ENCODE measurements at places on chromosomes 2 and 18. TPM values are rescaled to one million over a fixed set of nuclear protein-coding genes. Genes with fewer than 3 reads are reported as not detected.

The C2orf78 gene
- polyA plus RNA-seq = not detected

The HOXD8 gene
- polyA plus RNA-seq = 1.0 TPM

The TMEM37 gene
- polyA plus RNA-seq = 3.4 TPM

The HOXD12 gene
- not detected for polyA plus RNA-seq

The KDSR gene
- 17.9 TPM for polyA plus RNA-seq

The ACMSD gene
- polyA plus RNA-seq = not detected

The ID2 gene
- polyA plus RNA-seq = 23.1 TPM

The PROKR1 gene
- polyA plus RNA-seq = 0.01 TPM

The ADD2 gene
- 0.09 TPM for polyA plus RNA-seq

The PCARE gene
- polyA plus RNA-seq = 0.07 TPM

The ACTG2 gene
- 343 TPM for polyA plus RNA-seq

The MAPK4 gene
- polyA plus RNA-seq = 0.65 TPM

The GAREM2 gene
- 0.64 TPM for polyA plus RNA-seq

The CLASP1 gene
- 9.8 TPM for polyA plus RNA-seq

The TRAK2 gene
- polyA plus RNA-seq = 5.2 TPM

The HOXD10 gene
- polyA plus RNA-seq = 0.31 TPM

The SCG2 gene
- polyA plus RNA-seq = 0.09 TPM

The FHL2 gene
- polyA plus RNA-seq = 55.5 TPM

The MOGAT1 gene
- not detected for polyA plus RNA-seq
